ENCODE measurements at places on chromosomes 5 and 9. TPM values are rescaled to one million over a fixed set of nuclear protein-coding genes. Genes with fewer than 3 reads are reported as not detected.

Gene SLC28A3
- 0.10 TPM for total RNA-seq

Gene GABRA1
- total RNA-seq: not detected

Gene DRD1
- total RNA-seq: 0.13 TPM

Gene FOXD4L6
- not detected for total RNA-seq

Gene FAM221B
- total RNA-seq: not detected

Gene TAL2
- total RNA-seq: not detected

DNA sequence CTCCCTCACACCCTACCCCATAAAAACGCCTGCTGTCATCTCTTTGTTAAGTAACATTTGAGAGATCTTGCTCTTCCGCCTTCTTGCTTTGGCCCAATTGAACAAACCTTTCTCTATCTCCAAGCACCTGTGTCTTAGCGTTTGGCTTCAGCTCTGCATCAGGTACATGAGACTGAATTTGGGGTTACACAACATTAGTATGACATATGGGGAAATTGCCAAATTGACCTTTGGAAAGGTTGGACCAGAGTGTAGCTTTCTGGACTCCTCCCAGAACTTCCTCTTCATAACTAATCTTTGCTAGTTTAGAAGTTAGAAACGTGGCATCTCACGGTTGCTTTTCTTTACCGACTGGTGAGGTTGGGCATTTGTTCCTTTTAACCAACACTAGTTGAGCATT is 3.5 kb upstream of the EXOSC3 start:
- DNase-seq: no peak

- DNase-seq: no peak
Observed at GRCh38 chr9:69292078-69292477, 32.9 kb upstream of the ENTREP1 start.

GRCh38 chr9:24071716-24072115 is 245.7 kb upstream of the ELAVL2 start:
- no peak for DNase-seq

DNA sequence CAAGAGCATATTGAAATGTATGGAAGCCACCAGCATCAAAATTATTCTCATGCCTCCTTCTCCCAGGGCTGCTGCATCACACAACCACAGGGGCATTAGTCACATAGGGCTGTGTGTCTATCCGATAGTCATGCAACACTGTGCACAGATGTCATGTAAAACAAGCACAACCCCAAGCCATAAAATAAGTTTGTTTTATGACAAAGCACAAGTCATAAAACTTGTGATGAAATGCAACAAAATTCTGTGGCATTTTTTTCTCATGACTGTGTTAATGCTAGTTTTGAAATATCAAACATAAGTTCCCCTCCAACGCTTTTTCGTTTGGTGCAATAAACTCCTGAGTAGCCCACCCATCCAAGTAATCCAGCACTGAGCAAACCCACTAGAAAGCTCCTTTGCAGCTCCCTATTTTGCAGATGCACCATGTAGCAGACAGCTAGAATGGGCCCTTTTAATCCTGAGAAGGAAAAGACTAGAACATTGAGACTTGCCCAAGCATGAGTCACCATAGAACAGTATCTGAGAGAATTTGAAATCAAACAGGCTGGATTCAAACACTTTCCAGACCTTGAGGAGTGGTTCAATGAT is 93.3 kb upstream of the ZNF366 start:
- DNase-seq: no peak

DNA sequence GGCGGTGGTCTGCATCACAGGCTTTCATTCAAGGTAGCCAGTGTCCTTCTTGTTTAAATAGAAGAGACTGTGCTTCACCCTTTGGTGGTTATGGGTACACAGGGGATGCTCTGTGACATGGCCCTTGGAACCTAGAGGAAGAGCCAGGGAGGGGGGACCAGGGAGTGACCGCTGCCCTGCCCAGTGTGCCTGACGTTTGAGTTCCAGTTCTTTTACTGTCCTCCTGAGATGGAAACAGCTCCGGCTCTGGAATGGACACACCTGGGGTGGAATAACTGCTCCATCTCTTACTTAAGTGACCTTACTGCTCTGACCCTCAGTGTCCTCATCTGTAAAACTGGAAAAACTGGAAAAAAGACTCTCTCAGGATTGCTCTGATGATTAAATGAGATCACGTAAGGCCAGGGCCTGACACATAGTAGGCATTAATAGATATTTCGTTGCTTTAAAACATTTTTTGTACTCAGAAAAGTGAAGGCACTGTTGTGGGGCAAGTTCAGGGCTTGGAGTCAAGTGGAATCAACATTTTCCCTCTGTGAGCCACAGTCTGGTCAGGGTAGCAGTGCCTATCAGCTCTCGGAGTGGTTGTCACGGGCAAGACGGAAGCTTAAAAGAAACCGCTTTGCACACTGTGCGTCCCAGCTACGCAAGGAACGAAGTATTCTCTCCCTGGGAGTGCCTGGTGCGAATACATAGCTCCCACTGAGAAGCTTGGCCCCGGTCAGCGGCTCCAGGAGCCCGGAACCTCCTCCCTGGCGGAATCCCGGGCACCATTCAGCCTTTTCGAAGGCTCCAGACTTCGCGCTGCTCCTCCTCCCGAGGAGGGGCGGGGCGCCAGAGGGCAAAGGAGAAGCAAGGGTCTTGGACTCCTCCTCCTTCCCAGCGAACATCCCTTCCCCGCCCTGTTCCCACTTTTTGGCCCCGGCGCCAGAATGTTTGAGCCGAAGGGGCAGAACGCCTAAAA is 5.8 kb downstream of the POU4F3 start:
- no peak for DNase-seq

All from left lobe of liver (tissue), 2 donors.